Mucosa of gallbladder (tissue), 1 donor: ENCODE measurements at places on chromosomes 1 and 21.

GRCh38 chr1:37574834-37575480, 18.2 kb downstream of the DNALI1 start:
- DNase-seq = peak; percentile 34

GRCh38 chr1:1982379-1983232, 21.0 kb downstream of the CFAP74 start:
- DNase-seq = no peak

- DNase-seq = no peak
Measured at GRCh38 chr1:93594603-93594880, 87.1 kb downstream of the BCAR3 start.

DNA sequence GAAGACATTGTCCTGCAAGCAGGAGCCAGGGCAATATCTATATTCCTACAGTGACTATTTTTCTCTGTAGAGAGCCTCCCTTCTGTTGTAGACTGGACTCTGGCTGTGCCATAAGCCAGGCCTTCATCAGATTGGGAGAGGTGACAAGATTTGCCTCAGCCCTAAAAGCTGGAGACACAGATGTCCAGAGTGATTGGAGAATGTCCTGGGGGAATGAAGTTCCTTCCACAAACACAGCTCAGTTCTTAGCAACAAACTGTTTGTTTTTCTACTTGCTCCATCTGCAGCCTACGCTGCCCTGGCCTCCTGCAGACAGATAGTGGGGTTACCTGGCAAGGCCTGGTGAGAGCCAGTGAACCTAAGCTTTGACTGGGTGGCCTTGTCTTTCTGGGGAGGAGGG, 29.9 kb upstream of the SNX27 start:
- no peak for DNase-seq

- peak; percentile 94 for DNase-seq
Measured at GRCh38 chr21:32392880-32393676, at the start of gene URB1. Gene URB1 (minus strand): TSS chr21:32393012. CDS start chr21:32392910, 102 bp downstream.

GRCh38 chr1:33167650-33168447, 14.0 kb downstream of the TRIM62 start:
- DNase-seq = no peak

- no peak for DNase-seq
Measured at GRCh38 chr1:229349463-229350385, 6.9 kb upstream of the CCSAP start.

GRCh38 chr1:114350731-114351445, 160.1 kb downstream of the TRIM33 start:
- DNase-seq = no peak

- DNase-seq = no peak
Measured at GRCh38 chr21:45846373-45847160, 135.0 kb upstream of the COL6A1 start.

- DNase-seq = no peak
Measured at GRCh38 chr1:175773571-175773970, 30.2 kb upstream of the TNR start.

DNA sequence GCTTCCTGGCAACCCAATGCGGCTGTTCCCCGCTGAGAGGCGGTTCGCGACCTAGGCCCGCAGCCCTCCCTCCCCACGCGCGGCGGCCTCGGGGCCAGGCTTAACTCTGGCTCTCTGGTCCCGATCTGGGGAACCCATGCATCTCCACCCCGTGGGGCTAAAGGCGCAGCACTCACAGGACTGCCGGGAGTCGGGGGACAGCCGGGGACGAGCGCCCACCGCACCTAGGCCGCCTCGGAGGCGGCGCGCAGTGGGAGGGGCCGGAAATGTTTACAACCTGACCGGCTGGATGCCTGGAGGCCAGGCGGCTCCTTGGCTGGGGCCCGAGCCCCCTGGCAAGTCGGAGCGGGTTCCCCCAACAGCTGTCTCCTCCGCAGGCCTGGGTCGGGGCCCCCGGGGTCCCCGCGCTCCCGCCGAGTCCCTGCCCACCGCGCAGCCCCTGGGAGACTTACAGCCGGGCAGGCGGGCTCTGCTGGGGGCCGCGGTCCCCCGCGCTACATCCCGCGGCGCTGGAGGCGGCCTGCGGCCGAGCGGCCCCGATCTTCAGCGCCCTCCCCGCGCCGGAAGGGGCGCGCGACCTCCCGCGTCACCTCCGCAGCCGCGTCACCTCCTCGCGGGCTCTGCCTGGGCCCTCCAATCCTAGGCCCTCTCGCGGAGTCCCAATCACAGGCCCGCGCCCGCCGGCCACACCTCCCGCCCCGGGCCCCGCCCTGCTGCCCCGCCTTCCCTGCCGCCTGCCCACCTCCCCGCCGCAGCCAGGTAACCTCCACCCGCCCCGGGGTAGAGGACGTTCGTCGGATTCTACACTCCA, at the start of gene ADIPOR1:
Gene ADIPOR1, minus strand, starts transcription at position 580 of the 811 bp plus-strand sequence. CDS start 7,242 bp downstream, outside the sequence.
- peak; percentile 92 for DNase-seq

DNA sequence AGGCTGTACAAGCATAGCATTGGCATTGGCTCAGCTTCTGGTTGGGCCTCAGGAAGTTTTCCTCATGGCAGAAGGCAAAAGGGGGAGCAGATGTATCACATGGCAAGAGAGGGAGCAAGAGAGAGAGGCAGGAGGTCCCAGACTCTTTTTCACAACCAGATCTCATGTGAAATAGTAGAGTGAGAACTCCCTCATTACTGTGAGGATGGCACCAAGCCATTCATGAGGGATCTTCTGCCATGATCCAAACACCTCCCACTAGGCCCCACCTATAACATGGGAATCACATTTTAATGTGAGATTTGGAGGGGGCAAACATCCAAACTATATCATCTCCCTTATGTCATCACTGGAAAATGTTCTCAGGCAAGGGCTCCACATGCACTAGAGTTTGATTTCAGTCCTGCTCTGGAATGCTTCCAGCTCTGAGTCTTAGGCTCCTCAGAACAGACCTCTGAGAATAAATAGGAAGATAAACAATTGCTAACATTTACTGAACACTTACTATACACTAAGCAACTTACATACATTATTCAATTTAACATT, 39.4 kb upstream of the VTCN1 start:
- DNase-seq = no peak

DNA sequence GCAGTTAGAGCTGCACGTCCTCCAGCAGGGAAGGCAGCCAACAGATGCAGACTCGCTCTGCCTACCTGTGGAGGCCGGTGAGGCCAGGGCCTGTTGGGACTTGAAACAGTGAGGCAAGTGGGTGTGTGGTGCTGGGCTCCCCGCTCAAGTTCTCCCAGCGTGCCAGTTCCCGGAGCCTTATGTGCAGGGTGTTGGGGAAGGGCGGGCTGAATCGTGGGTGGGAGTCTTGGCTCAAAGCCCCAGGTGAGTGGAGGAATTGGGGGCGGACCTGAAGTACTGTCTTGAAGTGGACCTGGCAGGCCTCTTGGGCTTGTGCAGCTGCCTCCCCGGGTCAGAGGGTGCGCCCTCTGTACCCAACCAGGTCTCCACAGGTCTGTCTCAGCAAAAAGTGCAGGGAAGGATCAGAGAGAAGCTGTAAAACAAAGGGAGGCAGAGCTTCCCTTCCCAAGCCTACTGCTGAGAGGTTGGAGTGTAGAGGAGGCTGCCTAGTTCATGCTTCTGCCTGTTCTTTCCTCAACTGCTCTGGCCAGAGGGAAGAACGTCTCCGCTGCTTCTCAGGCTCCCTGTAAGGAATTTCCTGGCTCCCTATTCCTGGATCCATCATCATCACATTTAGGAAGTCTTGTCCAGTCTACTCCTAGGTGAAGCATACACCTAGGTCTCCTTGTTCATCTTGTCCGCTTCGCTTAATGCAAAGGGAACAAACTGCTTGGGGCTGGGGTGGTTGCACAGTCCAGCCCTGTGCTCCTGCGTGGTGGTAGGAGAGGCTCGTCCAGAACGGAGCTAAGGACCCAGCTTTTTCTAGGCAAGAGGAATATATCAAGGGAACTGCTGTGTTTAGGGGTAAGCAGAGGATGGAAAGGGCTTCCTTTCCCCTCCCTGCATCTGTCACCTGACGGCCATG, 14.9 kb downstream of the UTP11 start:
- no peak for DNase-seq

DNA sequence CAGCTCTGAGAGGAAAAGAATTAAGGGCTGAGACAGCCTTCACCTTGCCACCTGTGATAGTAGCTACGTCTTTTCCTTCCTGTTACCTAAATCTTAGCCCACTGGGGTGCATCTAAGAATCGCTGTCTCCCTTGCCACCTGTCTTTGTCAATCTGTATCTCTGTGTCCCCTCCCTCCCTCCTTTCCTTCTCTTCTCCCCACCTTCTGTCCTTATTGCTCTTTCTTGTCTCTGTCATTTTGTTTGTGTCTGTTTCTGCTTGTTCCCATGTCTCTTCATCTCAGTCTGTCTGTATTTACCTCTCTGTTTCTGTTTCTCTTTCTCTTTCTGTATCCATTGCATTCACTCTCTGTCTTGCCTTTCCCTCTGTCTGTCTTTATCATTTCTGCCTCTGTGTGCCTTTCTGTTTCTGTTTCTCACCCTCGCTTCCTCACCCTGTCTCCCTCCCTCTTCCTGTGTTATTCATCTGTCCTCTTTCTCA, 30.2 kb downstream of the SLC22A15 start:
- no peak for DNase-seq

DNA sequence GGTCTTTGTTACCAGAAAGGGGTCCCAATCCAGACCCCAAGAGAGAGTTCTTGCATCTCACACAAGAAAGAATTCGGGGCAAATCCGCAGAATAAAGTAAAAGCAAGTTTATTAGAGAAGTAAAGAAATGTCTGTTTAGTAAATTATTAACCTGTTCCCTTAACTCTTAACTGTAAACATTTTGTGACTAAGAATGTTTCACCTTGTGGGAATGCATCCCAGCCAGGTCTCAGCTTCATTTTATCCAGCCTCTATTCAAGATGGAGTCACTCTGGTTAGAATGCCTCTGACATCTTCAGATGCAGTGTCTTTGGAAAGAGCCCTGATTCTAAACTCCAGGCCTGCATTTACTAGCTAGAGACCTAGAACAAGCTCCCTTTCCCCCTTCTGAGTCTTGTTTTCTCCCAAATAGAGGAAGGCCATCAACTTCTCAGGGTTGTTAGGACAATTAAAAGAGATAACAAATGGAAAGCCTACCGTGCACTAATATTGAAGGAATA, 4.5 kb upstream of the FABP3 start:
- DNase-seq = no peak

- no peak for DNase-seq
Measured at GRCh38 chr1:213996320-213997037, 8.7 kb downstream of the PROX1 start.

- DNase-seq = peak; percentile 16
Measured at GRCh38 chr1:91948501-91949355, 473 bp upstream of the BRDT start.

GRCh38 chr1:192147221-192147620, 11.0 kb upstream of the RGS18 start:
- no peak for DNase-seq

DNA sequence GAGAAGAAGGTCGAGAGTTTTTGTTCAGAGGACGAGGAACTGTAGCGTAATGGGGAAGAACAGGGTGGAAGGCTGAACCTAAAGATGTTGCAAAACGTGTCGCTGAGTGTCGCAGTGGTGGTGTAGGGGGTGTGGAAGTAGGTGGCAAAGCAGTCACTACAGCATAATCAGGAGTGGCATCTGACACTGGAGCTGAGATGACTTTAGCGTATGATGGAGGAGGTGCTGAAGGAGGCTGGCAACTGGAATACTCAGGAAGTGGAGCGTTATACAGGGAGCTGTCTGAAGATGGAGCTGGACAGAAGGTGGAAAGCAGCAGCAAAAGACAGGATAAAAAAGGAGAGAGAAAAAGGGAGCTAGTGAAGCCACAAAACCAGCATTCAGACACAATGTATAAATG, 89.9 kb upstream of the LBR start:
- DNase-seq = no peak

DNA sequence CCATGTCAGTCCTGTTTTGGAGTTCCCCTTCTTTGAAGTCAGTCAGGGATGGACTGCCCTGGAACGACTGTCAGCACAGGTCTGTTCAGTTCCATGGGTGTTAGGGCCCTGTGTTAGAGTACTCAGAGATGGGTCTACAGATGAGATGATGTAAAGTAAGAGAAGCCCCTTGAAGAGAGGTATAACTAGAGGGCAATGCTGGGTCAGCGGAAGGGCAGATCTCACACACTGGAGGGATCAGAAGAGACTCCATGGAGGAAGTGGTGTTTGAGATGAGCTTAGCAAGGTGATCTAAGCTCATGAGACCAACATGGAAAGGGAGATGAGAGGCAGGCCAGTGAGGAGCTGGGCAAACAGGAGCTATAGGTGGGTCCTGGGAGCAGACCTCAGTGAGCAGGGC, 7.6 kb downstream of the PPFIA4 start:
- no peak for DNase-seq

- DNase-seq = no peak
Measured at GRCh38 chr1:201903135-201903534, 14.4 kb downstream of the SHISA4 start.

GRCh38 chr1:5379176-5379759, 613.0 kb downstream of the NPHP4 start:
- DNase-seq = no peak

GRCh38 chr1:36432616-36433015, 17.6 kb downstream of the OSCP1 start:
- DNase-seq = peak; percentile 51

- peak; percentile 76 for DNase-seq
Measured at GRCh38 chr1:225813214-225813964, 3.5 kb downstream of the EPHX1 start.

DNA sequence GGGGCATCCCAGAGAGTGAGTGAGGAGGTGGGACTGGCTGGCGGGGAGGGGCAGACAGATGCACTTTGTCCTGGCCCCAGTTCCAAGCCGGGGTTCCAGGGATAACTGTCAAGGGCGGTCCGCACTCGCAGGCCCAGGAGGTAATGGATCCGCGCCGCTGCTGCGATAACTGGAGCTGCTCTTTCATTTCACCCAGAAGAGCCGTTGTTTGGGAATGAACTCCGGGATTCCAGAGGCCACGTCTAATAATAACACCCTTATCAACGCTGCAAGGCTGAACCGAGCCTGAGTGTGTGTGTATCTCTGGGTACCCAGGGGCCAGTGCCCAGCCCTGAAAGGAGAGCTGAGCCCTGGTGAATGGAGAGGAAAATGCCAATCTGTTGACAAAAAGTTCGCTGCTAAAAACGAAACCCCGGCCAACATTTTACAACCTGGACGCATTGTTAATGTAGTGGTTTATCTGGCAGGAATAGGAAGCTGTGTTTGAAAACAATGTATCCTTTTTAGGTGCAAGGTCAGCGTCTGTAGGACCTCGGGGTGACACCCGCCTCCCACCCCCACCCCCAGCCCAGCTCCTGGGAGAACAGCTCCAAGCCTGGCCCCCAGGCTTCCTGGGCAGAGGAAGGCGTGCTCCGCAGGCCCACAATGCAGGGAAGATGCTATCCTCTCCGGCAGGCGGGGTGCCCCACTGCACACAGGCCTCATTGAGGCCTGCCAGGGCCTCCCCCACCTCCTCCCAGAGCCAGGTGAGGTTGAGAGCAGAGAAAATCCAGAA, 119.7 kb downstream of the PROX1 start:
- DNase-seq = no peak

DNA sequence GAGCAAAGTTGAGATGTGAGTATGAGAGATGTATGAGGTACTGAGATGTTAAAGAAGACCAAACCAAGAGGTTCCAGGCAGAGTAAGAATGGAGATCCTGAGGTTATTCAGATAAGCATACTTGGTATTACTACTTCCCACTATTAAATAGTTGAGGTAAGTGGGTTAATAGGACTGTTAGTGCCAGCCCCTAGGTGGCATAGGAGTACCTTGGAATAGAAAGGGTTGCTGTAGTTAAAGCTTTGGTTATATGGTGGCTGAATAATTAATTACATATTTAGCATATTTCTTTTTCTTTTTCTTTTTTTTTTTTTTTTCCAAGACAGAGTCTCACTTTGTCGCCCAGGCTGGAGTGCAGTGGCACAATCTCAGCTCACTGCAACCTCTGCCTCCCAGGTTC, 397.9 kb upstream of the TMPRSS15 start:
- DNase-seq = no peak
